Endodermal cell (in vitro differentiated cells): ENCODE measurements at places on chromosomes 1 and 21.

DNA sequence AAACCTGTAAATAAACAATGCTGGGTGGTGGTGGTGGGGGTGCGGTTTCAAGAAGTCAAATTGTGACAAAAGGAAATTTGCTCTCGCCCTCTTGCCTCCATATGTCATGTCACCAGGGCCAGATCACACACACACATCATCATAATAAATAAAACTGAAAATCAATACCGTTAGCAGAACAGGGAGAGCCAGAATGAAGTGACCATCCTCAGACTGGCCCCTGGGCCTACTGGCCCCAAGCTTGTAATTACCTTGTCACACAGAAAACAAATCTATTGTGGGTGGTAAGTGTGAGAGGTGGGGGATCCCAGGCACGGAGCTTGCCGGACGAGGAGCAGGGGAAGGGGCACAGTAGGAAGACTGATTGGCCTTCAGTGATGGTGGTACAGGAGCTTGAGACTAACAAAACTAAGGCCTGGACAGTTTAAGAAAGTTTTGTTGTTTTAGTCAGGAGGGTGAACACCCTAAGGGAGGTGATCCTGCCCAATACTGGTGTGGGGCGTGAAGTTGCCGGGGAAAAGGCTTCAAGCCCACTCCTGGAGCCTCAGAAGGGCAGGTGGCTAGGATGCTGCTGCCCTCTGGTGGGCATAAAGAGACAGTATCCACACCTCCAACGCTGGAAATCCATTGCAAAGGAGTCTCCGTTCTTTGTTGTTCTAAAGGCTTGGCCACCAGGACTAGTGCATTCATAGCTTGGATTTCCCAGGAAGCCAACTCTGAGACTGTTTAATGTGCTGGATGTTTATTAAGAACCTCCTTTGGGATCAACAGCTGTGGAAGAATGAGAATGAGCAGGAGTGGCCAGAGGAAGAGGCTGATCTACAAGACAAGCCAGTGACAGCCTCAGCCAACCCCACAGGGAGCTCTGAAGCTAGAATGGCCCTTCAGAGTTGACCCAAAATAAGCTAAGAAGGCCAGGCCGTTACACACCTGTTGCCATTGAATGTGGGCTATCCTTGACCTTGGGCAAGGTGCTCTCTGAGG lies 8.1 kb upstream of the C1orf216 start:
- DNase-seq, result peak; percentile 85

- DNase-seq, result peak; percentile 95
These were observed 90.8 kb downstream of the ZP4 start for GRCh38 chr1:237799762-237800474.

GRCh38 chr1:214640431-214641213 lies 37.6 kb downstream of the CENPF start:
- DNase-seq, result no peak

DNA sequence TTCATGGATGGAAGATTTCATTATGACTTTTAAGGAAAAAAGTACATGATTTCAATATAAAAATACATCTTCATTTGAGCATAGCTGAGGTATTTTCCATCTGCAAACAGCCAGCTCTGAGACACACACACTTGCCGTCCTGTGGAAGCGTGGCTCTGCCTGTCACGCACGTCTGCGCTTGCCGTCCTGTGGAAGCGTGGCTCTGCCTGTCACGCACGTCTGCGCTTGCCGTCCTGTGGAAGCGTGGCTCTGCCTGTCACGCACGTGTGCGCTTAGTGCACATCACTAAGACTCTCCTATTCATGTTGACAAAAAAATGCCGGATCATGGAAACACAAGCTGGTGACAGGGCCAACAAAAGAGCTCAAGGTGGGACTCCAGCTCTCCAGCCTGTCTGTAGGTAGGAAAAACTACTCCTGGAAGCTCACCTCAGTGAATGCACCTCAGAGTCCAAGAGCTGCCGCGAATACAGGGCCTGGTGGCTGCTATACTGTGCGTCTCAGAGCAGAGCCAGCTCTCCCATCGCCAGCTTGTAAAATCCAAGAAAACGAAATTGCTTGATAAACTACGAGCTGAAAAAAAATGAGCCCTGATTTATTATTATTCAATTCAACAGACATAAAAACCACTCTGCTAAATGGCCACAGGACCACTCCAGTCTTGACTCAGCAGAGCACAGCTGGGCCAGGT lies 69.3 kb downstream of the SLC37A1 start:
- no peak for DNase-seq

DNA sequence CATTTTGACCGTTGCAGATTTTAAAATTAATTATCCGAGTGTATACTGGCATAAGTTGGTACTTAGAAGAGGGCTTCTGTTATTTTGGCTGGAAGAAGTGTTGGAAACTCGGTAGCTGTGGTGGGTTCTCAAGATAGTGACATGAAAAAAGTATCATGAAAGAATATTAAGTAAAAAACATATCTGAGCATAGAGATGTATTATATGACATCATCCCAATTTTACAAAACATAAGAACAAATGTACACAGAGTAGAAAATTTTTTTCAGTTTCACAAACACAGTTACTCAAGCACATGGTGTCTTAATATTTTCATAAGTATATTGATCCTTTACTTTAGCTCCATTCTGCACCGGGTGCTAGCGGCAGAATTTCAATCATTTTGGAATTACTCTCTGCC lies 684 bp downstream of the IFI16 start:
- no peak for DNase-seq

DNA sequence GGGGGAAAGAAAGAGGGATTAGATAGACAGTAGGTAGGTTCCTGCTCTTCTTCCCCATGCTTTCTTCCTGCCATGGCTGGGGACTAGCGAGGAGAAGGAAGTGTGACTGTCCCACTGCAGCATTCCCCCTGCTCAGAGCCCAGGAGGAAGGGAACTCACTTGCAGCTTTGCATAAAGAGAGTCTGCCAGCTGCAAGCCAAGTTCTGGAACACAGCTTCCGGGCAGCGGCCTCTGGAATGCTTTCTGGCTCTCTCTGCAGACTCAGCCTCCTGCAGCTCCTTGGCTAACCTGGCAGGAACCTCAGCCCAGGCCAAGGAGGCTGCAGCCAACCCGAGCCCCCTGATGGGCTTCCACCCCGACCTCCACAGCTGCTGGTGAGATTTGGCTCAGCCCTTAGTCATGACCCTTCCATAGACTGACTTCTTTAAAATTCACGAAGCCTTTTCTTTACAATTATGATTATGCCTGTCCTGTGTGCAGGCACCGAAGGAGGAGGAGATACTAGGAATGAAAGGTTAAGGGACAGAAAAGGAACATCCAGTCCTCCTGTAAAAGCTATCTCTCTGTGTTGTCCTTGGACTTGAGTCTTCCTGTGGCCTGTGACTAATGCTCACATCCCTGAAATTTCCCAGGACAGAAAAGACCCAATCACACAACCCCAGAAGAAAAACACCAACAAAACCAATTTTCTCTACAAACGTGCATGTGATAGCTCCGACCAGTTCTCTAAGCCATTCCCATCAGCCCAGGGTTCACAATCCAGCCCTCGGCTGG lies 108.2 kb upstream of the OLIG2 start:
- no peak for DNase-seq

GRCh38 chr1:58580186-58580585 lies 3.1 kb upstream of the TACSTD2 start:
- DNase-seq, result no peak

GRCh38 chr1:201376464-201377374 lies 761 bp downstream of the TNNT2 start:
- DNase-seq, result peak; percentile 96

DNA sequence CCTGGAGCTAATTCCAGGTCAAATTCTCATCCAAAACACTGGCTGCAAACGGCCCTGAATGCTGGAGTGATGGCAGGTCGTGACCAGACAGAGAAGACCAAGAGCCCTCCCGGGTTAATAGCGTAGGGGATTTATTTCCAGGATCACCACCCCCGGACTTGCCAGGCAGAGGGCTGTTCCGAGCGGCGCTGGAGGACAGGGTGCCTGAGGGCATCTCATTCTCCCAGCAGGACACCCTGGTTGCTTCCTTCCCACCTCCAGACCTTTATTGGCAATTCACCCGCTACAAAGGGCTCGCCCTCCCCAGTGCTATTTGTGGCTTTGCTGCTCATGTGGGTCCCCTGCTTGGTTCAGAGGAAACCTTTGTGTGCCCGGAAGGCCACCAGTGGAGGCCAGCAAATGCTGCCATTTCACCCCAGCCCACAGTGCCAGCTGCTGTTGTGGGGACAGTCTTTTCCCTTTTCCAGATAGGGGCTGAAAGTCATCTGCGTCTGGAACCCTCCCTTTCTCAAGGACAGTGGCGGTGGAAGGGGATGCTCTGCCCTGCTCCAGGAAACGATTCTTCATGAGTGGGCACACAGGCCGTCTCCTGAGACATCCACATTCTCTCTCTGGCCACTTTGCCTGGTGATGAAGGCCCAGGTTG lies 19.0 kb upstream of the C1orf174 start:
- no peak for DNase-seq

DNA sequence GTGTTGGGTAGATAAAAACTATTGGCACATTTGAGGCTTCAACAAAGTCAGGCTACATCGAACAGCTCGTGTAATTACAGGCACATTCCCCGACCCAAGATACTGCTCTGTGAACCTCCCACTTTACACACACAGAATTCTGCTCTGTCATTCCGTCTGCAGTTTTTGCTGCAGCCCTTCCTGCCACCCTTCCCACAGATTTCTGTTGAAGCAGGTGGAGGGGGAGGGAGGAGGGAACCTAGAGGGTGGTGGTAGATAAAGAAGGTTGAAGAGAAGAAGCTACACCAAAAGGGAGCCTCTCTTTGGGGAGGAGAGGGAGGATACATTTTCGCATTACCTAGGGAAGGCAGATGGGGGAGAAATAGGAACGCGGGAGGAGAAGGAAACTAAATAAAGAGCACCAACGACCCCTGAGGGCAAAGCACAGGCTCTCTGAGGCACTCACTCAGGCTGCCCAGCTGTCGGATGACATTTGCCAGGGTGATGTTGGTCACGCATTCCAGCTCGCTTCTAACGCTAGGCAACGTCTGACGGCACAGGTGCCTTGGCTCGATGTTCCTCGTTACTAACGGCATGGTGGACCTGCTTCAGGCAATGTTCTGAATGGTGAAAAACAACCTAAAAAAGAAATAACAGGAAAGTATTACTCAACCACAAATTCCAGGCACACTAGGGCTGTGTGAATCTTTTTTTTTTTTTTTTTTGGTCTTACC lies 36.0 kb downstream of the GPR3 start:
- DNase-seq, result peak; percentile 57

DNA sequence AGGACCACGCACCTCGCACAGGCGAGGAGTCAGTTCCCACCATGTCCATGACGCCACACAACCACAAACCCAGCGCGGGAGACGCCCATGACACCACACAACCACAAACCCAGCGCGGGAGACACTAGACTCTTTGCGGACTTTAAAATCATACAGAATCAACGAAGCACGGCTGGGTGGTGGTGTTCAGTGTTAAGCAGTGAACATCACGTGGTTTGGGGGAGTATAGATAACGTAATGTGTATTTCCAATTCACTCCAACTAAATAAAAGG lies 19.2 kb downstream of the PTTG1IP start:
- DNase-seq, result no peak

DNA sequence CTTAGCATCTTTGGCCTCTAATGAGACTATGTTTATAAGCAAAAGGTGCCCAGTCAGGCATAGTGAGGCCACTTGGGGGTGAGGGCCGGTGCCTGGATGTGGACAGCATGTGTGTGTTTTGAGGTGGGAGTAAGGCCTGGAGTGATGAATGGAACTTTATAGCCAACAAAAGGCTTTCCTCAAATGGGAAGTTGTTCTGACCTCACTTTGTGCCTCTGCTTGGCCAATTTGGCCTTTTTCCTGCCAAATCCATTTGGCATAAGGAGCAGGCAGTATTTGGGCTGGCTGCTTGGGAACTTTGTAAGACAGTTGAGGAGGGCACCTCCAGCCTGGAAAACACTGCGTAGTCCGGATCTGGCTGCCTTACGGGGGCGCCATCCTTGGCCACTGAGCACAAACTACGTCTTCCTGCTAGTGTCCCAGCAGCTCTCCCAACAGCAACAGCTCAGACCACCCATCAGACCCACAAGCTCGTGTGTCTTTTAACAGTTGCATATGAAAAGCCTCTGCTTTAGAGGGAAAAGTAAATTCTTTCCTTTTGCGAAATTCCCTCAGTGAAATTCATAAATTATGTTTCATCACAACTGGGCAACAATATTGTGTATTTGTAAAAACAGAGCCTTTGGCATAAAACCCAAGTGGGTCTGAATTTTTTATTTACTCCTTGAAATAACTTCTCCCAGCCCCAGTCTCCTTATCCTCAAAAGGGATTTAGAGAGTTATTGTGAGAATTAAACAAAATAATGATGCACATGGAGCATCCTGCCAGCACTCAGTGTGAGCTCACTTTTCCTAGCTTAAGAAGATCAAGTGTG lies 322.9 kb downstream of the DISC1 start:
- DNase-seq, result peak; percentile 76

DNA sequence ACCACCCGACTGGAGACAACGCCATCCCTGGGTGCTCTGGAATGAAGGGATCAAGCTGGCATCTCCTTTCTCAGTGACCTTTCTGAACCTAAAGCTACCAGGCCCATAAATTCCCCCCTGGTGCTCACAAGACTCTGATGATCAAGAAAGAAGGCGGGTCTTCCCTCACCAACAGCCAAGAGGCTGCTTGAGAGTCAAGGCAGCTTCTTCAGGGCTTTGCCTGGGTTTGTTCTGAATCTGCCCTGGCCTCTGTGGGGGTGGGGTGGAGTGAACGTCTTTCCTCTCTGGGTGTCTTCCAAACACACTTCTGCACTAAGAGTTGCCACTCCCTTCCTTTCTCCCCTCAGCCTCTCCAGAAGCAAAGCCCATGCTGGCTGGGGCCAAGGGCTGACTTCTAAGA lies 36.1 kb downstream of the CD247 start:
- no peak for DNase-seq

- no peak for DNase-seq
These were observed 586.3 kb downstream of the PLA2G4A start for GRCh38 chr1:187415065-187415464.

GRCh38 chr1:95636897-95637296 lies 402.9 kb downstream of the RWDD3 start:
- no peak for DNase-seq

- DNase-seq, result no peak
These were observed 18.8 kb downstream of the KIF26B start for GRCh38 chr1:245173446-245174211.

DNA sequence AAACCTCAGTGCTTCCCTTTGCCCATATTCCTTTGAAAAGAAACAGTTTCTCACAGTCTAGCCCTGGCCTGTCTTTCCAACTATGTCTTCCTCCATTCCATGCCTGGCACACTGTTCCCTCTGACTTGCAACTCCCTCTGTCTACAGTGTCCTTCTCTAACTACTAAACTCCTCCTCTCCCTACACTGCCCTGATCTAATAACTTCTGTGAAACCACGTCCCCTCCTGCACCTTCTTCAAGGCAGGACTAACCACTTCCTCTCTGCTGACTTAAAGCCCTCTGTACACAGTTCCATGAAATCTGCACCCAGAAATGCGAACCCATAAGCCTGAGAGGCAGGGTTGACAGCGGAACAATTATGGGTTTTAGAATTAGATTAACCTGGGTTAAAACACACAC lies 62.2 kb upstream of the ATP1B1 start:
- no peak for DNase-seq

- peak; percentile 84 for DNase-seq
These were observed 80.2 kb upstream of the GREM2 start for GRCh38 chr1:240691909-240692705.
